ENCODE measurements at places on chromosomes 1 and 21.
A peak's percentile ranks its signal among the peaks of the same experiment; 100 is the strongest.

DNA sequence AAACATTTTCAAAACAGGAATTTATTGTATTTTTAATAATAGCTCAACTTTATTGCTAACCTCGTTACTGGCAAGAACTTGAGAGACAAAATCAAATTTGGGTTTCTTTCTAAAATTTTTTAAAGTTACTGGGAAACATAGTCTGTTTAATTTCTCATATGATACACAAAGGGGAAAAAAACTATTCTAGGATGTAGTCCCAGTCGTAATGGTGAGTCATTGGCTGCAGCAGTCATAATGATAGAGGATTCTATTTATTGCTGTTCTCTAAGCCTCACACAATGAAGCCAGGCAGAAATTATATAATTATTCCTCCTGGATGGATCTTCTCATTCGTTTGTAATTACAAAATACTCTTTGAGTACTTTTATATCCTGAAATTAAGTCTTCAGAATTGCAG is 326.5 kb upstream of the SGIP1 start:
- no peak for DNase-seq

- peak; percentile 65 for DNase-seq
Observed at GRCh38 chr1:31587720-31588423, 11.6 kb downstream of the TINAGL1 start.

- DNase-seq: no peak
Observed at GRCh38 chr1:169161496-169162194, 55.2 kb downstream of the ATP1B1 start.

GRCh38 chr1:77558591-77559164 is 123.8 kb downstream of the ZZZ3 start:
- peak; percentile 47 for DNase-seq

GRCh38 chr1:169180174-169180573 is 73.7 kb downstream of the ATP1B1 start:
- DNase-seq: no peak

DNA sequence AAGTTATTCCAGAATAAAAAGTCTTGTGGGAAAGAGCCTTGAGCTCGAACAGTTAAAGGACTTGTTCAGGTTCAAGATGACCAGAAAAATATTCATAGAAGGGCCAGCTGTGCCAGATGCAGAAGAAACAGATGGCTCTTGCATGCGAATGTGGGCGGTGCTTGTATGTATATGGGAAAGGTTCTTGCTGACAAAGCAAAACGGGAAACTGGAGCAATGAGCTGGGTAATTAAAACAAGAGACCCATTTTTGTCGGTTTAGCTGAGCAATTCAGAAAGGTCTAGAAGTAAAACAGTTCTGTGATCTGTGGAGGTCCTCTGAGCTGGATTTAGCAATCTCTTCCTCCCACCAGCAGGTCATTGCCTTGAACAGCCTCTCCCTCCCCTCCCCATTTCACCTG is 107.2 kb upstream of the MARK1 start:
- DNase-seq: no peak

DNA sequence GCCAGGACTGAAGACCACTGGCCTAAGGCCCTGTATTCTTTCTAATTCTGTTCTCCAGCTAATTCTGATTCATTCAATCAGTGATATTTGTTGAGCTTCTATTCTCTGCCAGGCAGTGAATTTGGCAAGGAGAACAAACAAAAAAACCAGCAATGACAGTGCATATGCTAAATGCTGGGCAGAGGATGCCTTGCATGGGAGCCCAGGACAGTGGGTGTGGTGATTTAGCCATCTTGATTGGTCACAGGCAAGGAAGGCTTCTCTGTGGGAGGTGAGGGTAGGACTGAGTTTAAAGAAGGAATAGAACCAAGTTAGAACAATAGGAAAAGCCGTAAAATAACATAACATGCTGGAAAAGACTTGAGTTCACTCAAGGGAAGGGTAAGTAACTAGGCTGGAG is 9.2 kb upstream of the CPT2 start:
- DNase-seq: no peak
